Tibial nerve (tissue), 4 donors: ENCODE measurements at places on chromosomes 11 and 22. TPM values are rescaled to one million over a fixed set of nuclear protein-coding genes. Genes with fewer than 3 reads are reported as not detected.

GRCh38 chr11:71996946-71997345 is 1.8 kb upstream of the IL18BP start:
- no peaks in the 10 kb centered on the region for H3K4me1 ChIP-seq
- no peaks in the 10 kb centered on the region for H3K27me3 ChIP-seq
- no peaks in the 10 kb centered on the region for H3K36me3 ChIP-seq
- DNase-seq: no peak
- H3K27ac ChIP-seq: no peak overlapping the region

DNA sequence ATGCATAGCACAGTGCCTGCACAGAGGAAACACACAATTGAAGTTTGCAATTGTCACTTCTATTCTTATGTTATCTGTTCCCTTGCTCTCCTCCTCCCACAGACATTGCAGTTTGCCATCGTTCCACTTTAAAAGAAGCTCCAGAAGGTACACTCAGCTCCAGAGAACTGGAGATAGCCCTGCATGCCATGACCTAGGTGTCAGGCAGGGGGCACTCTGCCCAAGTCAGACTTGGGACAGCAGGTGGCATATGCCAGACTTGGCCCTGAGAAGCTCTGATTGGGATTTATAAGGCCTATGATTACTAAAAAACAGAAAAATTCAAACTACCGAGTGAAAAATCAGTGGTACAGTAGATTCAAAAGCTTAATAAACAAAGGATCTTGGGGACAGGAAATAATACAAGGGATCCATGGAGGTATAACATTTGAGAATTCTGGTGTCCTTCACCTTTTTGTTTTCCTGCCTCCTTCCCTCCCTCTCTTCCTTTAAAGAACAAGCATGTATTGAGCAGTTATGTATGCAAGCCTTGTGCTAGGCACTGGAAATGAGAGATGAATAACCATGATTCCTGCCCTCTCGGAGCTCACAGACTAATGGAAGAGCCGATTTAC is 40.0 kb downstream of the TENM4 start:
- H3K27me3 ChIP-seq: no peaks in the 10 kb centered on the region
- H3K4me1 ChIP-seq: no peaks in the 10 kb centered on the region
- no peak overlapping the region for H3K27ac ChIP-seq
- H3K36me3 ChIP-seq: no peaks in the 10 kb centered on the region
- H3K4me3 ChIP-seq: no peak overlapping the region

Gene NAALAD2
- total RNA-seq: 9.8 TPM

Gene SERHL2
- 12.6 TPM for total RNA-seq

- H3K36me3 ChIP-seq: no peaks in the 10 kb centered on the region
- DNase-seq: no peak
- H3K4me1 ChIP-seq: peaks cover 9% of the 10 kb centered on the region
- H3K27me3 ChIP-seq: no peaks in the 10 kb centered on the region
Measured at GRCh38 chr11:43681401-43681942, 934 bp downstream of the HSD17B12 start.

GRCh38 chr11:101051677-101052076 is 77.9 kb downstream of the PGR start:
- no peak overlapping the region for H3K27ac ChIP-seq
- H3K4me3 ChIP-seq: no peak overlapping the region
- H3K27me3 ChIP-seq: no peaks in the 10 kb centered on the region
- no peaks in the 10 kb centered on the region for H3K4me1 ChIP-seq
- H3K36me3 ChIP-seq: no peaks in the 10 kb centered on the region

DNA sequence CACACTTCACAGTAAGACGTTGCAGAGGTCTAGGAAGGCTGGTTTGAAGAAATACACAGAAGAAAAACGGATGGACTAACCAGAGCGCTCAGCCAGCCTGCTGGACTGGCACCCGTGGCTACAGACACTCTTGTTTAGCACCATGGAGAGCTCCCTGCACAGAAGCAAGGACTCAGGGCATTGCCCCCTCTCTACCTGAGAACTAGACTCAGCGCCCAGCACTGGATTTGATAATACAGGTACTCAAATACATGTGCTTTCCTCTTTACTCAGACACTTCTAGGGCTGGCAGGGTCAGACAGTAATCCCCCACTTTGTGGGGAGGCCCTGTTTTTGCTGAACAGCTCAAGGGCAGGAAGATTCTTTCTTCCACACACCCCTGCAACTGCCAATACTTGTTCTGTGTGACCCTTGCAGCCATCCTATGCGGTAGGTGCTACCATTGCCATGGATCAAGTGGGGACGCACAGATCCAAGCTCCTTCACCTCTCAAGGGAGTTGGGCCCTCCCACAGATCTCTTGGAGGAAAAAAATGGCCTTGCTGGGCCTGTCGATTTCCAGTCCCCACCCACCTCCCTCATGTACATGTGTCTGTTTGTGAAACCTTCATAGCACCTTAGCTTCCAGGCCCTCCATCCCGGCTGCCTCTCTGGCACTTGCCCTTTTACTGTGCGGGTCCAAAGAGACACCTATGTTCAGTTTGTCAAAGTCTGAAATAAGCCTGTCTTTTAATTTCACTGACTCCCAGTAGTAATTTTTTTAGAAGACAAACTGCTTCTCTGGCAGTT is 5.1 kb upstream of the P2RX6 start:
- H3K27me3 ChIP-seq: no peaks in the 10 kb centered on the region
- H3K4me3 ChIP-seq: no peak overlapping the region
- no peaks in the 10 kb centered on the region for H3K36me3 ChIP-seq
- H3K4me1 ChIP-seq: peaks cover 13% of the 10 kb centered on the region
- DNase-seq: no peak

Gene SAA2
- not detected for total RNA-seq

- H3K4me3 ChIP-seq: no peak overlapping the region
- no peak for DNase-seq
- H3K27me3 ChIP-seq: no peaks in the 10 kb centered on the region
- no peaks in the 10 kb centered on the region for H3K36me3 ChIP-seq
Measured at GRCh38 chr11:12540913-12541582, 133.2 kb upstream of the TEAD1 start.

Gene PRG3
- total RNA-seq: not detected

Gene HEPACAM
- total RNA-seq: 18.4 TPM

DNA sequence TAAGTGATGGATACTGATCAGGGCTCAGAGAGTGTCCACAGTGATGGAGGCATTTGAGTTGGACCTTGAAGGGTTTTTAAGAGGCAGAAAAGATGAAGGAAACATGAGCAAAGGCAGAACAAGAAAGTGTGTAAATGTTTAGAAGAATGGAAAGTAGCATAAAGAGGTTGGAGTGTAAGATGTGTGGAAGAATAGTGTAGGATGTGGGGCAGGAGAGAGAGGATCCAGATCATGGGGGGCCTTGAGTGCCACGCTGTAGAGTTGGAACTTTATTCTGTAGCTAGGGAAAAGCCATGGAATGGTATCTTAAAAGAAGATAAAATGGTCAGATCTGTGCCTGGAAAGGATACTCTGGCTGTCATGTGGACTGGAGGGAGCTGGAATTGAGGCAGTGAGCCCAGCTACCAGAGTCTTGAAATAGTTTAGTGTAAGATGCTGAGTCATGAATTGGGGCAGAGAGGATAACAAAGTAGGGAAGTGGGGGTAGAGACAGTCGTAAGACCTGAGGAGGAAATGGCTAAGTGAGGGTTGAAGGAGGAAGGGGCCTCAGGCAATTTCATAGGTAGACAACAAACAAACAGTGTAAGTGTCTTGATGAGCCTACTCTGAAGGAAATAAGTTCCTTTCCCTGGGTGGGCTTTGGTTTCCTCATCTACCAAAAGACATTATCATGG is 6.7 kb downstream of the KCNE3 start:
- H3K27ac ChIP-seq: peak overlapping the region; percentile 15
- H3K4me1 ChIP-seq: no peaks in the 10 kb centered on the region
- no peak for DNase-seq
- peaks cover 25% of the 10 kb centered on the region for H3K36me3 ChIP-seq
- H3K4me3 ChIP-seq: no peak overlapping the region
- H3K27me3 ChIP-seq: no peaks in the 10 kb centered on the region

DNA sequence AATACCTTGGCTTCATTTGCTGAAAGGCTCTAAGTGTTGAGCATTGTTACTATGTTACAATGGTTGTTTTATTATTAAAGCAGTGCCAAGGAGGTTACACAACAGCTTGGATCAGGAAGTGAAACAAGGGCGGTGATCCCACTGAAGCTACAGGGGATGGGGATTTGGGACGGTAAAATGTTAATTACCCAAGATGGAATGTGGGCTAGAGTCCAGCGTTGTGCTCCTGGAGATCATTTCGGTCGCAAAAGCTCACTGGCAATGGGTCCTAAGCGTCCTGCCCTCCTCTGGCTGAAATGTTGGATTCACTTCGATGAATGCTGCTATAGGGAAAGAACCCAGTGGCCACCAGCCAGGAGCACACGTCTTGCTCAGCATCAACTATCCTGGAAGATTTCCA is 48.3 kb downstream of the FAM83F start:
- DNase-seq: no peak
- no peaks in the 10 kb centered on the region for H3K27me3 ChIP-seq

Gene DGAT2
- 22.9 TPM for total RNA-seq

Gene E2F8
- total RNA-seq: not detected

DNA sequence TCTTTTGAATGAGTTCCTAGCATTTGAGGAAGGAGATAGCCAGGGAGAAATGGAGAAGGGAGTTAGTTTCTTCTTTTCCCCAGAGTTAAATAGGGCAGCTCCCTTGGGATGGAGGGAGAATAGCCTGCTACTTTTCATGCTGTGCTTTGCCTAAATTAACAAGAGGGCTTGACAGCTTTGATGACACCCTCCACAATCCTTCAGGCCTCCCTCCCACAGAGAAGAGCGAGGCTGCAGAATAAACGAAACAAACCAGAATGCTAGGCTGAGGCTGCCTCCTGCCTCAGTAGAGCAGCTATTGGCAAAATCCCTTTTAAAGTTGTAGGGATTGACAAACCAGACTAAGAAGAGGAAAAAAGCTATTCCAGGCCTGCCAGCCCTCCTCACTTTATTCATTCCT is 94.6 kb downstream of the C11orf58 start:
- DNase-seq: no peak
- no peak overlapping the region for H3K4me3 ChIP-seq
- no peaks in the 10 kb centered on the region for H3K27me3 ChIP-seq
- no peaks in the 10 kb centered on the region for H3K4me1 ChIP-seq
- no peaks in the 10 kb centered on the region for H3K36me3 ChIP-seq
- H3K27ac ChIP-seq: peak overlapping the region; percentile 28

- H3K4me1 ChIP-seq: peaks cover 27% of the 10 kb centered on the region
- DNase-seq: no peak
- no peaks in the 10 kb centered on the region for H3K27me3 ChIP-seq
- H3K27ac ChIP-seq: no peak overlapping the region
- H3K4me3 ChIP-seq: no peak overlapping the region
Measured at GRCh38 chr11:19743622-19744021, 31.0 kb downstream of the NAV2 start.

Gene KRTAP5-8
- not detected for total RNA-seq

Gene HBB
- 425 TPM for total RNA-seq

DNA sequence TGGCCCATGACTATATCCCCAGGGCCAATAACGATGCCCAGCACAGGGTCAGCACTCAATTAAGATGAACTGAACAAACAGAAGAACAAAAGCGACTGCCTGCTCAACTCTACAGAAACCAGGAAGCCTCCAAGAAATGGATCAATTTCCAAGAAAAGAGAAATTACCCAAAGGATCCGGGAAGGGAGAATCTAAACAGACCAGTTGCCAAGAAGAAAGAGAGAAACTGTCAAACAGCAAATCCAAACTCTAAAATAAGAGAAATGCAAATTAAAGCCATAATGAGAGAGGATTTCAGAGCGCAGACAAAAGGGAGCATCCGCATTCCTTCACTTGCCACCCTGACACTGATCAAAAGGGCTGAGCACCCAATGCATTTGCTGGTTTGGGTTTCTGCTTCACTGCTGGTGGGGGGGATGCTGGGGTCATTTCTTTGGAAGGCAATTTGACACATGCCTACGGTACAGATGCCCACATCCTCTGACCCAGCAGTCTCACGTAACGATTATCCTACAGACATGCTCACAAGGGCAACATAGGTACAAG is 37.7 kb upstream of the RFPL3 start:
- no peak overlapping the region for H3K27ac ChIP-seq
- no peak overlapping the region for H3K4me3 ChIP-seq
- H3K4me1 ChIP-seq: no peaks in the 10 kb centered on the region
- no peaks in the 10 kb centered on the region for H3K27me3 ChIP-seq

GRCh38 chr11:70503468-70504221 is 105.3 kb downstream of the CTTN start:
- no peak overlapping the region for H3K4me3 ChIP-seq
- no peak for DNase-seq
- H3K27ac ChIP-seq: no peak overlapping the region
- H3K27me3 ChIP-seq: no peaks in the 10 kb centered on the region
- no peaks in the 10 kb centered on the region for H3K4me1 ChIP-seq

GRCh38 chr22:44883011-44883421 is 126.8 kb downstream of the PHF21B start:
- H3K27me3 ChIP-seq: no peaks in the 10 kb centered on the region
- no peaks in the 10 kb centered on the region for H3K36me3 ChIP-seq
- no peak for DNase-seq
- no peak overlapping the region for H3K27ac ChIP-seq
- no peak overlapping the region for H3K4me3 ChIP-seq
- H3K4me1 ChIP-seq: no peaks in the 10 kb centered on the region
